ENCODE measurements at places on chromosomes 6 and 20. TPM values are rescaled to one million over a fixed set of nuclear protein-coding genes. Genes with fewer than 3 reads are reported as not detected.

SIRPB2 gene
- 0.52 TPM for total RNA-seq

TRIM40 gene
- total RNA-seq, result not detected

SCRT2 gene
- total RNA-seq, result not detected

ECT2L gene
- total RNA-seq, result not detected

CAPN11 gene
- total RNA-seq, result not detected
